ENCODE measurements at places on chromosomes 5 and 9.

DNA sequence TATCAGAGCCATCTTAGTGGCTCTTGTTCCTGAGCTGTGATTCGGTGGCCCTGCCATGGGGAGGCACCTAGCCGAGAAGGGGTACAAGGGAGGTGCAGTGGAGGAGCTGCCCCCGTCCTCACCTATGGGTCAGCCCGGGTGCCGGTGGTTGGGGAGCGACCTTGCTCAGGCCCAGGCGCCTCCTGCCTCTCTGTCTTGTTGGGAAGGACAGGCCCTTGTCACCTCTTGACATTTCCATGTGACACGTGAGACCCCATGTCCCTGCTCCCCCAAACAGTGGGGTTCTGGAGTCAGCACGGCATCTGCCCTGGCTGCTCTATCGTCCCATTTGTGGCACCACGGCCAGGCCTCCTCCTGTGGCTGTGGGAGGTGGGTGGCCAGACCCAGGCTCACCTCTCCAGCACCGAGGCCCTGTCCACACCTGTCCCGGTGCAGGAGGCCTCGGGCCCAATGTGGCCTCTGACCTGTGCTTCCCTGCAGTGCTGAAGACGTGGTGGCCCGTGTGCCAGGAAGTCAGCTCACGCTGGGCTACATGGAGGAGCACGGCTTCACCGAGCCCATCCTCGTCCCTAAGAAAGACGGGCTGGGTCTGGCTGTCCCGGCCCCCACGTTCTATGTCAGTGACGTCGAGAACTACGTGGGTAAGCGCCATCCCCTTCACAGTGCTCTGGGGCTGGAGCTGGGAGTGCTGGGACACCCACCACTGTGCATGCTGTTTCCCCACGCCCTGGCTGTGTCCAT lies 68.9 kb downstream of the PHF2 start:
- no peak for DNase-seq

- DNase-seq = no peak
Measured at GRCh38 chr5:173328844-173329490, 753 bp upstream of the STC2 start.

DNA sequence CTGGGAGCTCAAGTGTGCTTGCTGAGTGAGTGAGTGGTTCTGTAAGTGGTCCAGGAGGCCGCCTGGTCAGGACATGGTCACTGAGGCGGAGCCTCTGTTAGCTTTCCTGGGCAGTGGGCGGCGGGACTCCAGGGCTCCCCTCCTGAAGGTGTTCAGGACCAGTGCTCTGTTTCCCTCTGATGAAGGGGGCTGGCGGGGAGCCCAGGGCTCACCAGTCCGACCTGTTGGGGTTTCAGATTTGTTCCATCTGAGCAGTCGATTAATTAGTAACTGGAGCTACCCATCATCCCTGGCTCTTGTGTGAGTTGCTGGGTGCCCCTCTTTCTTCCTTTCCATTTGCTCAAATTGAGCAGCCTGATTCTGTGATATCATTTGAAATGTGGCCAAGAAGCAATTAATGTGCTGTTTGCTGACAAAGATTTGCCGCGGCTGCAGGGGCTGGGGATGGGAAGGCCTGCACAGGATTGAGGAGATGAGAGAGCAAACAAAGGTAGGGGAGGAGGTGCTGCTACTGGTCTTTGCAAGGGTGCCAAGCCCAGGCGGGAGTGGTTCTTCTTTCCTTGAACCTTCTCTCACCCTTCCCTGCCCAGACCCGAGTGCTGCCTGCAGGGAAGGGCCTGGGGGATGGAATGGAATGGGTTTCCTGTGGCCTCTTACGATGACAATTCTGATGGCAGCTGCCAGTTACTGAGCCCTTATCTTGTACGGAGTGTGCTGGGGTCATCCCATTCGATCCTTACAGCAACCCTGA lies 92.8 kb upstream of the PITX1 start:
- DNase-seq = no peak

DNA sequence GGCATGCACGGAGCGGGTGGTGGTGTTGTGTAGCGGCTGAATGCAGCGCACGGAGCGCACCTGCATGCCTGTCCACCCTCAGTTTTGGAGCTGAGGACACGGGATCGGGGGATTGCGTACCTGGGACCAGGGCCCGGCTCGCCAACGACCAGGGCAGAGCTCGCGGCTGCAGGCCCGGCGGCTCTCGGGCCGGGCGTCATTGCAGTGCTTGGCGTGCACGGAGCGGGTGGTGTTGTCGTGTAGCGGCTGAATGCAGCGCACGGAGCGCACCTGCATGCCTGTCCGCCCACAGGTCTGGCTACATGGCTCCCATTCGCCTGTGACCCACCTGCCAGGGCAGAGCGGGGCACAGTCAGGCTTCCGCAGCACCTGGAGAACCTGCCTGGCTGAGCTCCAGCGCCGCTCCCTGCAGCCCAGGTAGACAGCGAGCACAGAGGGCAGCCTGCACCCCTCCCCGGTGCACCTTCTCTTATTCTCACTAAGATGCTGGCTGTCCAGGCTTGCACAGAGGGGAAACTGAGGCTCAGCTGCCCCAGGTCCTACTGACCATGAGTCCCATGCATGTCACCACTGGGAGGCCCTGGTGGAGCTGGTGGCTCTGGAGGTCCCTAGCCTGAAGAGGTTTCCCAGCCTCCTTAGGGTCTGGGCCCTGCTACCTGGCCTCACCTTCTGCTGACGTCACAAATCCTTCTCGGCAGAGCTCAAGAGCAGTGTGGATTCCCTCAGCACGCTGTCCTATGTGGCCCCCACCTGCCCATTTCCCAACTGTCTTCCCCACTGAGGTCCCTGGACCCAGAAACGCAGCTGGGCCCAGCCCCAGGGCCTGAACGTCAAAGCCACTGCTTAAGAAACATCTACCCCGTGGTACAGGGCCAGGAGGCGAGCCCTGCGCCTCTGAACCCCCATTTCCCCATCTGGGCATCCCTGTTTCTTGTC lies 64.9 kb downstream of the ZNF354C start:
- DNase-seq = no peak

Data from central memory CD4-positive, alpha-beta T cell (primary cell).